Renal cortical epithelial cell (primary cell): ENCODE measurements at places on chromosomes 5 and 9.

DNA sequence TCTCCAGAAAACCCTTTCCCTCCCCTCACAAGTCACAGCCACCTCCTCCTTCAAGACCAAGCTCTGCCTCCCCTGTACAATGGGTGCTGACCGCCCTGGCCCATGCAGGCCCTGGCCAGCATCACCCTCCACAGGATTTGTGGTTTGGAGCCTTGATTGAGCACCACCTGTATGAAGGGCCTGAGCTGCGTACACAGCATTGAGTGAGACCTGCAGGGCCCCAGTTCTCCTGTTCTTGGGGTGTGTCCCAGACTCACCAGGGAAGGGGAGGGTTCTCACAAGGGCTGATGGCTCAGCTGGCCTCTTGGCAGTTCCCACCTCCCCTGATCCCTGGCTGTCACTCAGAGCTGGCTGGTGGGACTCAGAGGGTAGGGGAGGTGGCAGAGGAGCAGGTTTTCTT, 63.7 kb upstream of the IER5L start:
- DNase-seq, result no peak

DNA sequence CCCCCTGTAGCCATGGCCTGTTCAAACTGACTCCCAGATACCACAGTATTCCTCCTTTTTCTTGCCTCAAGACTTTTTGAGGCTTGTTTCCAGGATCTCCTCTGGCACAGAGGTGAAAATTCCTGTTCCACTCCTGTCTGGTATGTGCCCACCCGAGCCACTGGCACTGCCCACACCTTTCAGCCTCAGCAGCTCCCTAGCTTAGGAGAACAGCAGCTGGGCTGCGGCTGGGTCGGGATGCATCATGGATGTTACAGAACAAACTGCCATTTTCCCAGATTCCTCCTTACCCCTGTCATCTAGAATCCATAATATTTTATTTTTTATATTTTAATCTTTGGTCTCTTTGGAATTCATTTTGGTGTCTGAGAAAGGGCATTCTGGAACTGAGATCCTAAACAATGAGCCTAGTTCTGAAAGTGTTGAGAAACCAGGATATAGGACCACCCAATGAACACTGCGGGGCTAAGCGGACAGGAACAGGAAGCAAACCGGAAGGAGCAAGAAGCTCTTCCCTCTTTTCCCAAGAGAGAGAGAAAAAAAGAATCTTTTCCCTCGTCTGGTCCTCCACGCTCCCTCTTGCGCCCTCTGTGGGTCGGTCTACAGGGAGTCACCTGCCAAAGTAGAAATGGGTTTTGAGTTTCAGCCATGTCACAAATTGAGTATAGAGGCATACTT, 12.5 kb downstream of the OR2S2 start:
- peak; percentile 86 for DNase-seq

DNA sequence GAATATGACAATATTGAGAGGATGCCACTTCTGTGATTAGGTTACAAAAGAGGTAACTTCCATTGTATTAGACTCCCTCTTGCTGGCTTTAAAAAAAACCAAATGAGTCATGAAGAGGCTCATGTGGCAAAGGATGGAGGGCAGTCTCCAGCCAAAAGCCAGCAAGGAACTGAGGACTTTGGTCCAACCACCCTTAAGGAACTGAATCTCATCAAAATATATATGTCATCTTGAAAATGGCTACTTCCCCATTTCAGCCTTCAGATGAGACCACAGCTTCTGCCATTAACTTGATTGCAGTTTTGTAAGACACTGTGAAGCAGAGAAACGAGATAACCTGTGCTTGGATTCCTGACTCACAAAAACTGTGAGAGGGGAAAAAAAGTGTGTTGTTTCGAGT, 15.5 kb upstream of the TRIM32 start:
- DNase-seq, result no peak

- no peak for DNase-seq
Observed at GRCh38 chr5:134046801-134047686, 42.3 kb upstream of the VDAC1 start.

DNA sequence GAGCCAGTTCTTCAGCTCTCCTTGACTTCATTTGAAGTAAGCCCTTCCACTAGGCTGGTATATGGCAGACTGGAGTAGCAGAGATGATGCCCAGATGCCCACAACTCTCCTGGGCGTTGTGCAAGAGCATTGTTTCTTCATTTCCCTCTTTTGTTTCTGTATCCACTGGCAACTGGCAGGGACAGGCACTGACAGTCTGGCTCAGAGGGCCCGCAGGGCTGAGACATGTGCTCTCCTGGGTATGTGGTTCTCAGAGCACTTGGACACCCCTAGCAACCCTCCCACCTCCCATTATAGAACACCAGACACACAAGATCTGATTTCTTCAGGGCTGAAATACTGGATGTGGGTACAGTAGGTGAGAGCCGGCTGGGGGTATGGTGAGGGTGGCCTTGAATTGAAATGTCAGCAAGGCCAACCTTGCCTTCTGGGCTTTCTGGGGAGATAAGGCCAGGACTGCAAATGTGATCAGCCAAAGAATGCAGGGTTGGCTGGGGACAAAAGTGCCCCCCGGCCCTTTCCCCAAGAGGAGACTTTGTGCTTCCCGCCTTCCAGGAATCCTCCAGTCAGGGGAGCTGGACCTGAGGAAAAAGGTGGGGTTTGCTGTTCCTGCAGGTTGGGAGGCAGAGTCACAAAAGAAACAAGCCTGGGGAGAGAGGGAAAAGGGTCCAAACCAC, 28.6 kb upstream of the CTNNA1 start:
- DNase-seq, result peak; percentile 77

DNA sequence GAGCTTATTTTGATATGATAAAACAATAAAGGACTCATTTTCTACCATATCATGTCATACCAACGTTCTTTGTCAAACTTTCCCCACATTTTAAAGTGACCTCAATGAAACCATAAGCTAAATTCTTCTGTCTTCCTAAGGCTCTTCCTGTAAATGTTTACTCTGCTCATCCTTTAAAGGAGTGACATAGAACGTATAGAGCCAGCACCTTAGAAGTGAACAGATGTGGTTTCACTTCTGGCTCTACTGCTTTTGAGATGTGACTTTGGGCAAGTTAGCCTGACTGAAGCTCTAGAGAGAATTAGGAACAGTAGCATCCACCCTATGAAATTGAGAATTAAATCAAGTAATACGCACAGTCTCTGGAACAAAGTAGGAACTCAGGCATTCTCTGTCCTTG, 24.1 kb downstream of the SAR1B start:
- no peak for DNase-seq

- peak; percentile 42 for DNase-seq
Observed at GRCh38 chr5:74765201-74765600, 1.7 kb downstream of the GFM2 start.

DNA sequence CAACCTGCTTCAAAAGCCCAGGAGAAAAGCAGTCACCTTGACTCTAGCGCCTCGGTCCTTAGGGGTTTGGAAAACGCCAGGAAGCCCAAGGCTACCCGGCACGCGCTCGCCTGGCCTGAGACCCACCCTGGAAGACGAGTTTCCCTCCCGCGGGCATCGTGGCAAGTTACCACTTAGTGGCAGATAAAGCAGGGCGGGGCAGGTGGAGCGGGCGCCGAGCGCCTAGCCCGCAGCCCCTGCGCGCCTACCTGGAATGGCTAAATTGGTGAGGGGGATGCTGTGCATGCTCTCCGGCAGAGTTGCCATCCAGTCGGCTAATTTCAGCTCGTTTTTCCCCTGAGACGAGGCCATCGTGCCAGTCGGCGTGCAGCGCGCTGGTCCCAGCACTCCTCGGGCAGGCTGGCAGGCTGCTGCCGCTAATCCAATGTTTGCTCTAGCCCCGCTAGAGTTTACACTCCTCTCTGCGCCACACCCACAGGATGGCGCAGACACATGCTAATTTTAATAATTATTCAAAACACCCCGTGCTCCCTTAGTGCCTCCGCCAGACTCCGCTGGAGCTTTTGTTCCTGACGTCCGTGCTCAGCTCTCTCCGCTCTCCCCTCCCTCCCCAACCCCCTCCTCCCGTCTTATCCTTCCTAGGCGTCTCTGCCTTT, at the start of gene PLCXD3:
Gene PLCXD3, minus strand, starts transcription at position 426 of the 656 bp plus-strand sequence. Its CDS starts 75 bp downstream, at position 351.
- DNase-seq, result no peak

GRCh38 chr5:4511996-4512656, 628.0 kb upstream of the ADAMTS16 start:
- DNase-seq, result peak; percentile 24

DNA sequence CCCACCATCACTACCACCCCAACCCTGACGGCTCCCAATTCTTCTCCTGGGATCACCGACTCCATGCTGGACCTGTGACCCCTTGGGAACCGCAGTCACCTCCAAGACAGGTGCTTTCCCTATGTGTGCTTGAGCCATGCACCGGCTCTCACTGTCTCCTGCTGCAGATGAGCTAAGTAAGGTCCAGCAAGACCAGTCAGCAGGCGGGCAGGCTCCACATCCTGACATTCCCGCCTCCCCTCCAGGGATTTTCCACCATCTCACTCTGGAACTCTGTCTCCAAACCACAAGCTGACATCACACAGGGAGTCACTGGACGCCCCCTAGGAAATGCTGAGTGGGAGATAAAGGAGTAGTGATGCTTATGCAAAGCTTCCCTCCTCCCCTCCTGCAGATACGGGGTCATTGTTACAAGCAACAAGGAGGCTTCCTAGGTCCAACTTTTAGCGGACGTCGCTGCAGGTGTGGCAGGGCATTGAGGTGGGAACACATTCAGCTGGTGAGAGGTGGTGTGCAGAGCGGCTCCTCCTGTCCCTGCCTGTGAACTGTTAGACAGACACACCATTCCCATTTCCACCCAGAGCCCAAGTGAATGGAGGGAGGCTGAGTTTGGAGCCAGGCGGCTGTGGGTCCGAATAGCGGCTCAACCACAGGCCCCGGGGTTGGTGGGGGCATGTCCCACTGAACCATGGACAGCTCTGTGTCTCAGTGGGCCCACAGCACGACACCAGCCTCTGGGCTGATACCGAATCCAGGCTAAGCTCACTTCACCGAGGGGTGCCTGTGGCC, 129.2 kb upstream of the PHYKPL start:
- no peak for DNase-seq

DNA sequence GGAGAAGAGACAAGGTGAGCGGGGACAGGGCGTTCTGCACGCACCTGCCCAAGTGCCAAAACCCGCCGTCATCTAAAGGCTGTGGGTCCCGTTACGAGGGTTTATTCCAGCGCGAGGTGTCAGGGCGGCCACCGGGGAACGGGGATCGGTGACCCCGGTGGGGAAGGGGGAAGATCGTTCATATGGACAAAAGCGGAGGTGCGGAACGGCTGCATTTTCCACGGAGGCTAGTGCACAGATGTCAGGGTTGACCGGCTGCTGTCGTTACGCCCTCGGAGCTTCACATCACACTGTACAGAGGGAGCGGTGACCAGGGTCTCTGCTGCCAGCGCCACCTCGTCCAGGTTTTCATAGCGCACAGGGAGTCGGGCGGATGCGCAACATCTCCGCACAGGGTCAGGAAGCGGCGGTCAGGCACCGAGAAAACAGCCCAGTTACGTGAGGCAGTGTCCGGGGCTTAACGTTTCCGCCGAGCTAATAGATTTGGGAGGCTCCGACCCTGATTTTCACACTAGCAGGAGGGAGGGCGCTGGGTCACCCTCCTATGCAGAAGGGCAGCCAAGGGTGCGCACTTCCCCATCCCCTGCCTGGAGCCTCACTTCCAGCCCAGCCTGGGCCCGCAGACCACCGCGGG, 13.5 kb downstream of the BTNL9 start:
- DNase-seq, result no peak

DNA sequence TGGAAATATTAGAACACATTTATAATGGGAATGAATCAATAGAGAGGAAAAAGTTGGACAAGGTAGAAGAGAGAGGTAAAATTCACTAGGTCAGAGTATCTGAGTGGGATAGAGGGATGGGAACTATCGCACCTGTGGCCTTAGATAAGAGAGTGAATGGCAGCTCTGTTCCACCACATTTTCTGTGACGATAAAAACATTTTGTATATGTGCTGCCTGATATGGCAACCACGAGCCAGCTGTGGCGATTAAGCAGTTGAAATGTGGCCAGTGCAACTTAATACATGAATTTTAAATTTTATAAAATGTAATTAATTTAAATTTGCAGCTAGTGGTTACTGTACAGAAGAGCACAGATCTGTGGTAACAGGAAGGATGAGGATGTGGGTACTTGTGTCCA, 46.7 kb downstream of the ZNF354A start:
- no peak for DNase-seq

DNA sequence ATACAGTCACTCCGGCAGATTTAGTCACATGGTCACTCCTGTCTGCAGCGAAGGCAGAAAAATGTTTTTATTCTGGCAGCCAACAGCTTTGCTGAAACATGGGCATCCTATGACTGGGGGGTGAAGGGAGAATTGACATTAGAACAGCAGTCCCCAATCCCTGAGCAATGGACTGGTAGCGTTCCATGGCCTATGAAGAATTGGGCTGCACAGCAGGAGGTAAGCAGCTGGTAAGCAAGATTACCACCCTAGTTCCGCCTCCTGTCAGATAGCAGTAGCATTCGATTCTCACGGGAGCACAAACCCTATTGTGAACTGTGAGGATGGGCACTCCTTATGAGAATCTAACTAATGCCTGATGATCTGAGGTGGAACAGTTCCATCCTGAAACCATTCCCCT, 93.1 kb upstream of the FTMT start:
- no peak for DNase-seq

- DNase-seq, result no peak
Observed at GRCh38 chr5:138425079-138425478, 13.8 kb upstream of the REEP2 start.

GRCh38 chr5:61280761-61281427, 51.2 kb upstream of the ZSWIM6 start:
- DNase-seq, result peak; percentile 62

- no peak for DNase-seq
Observed at GRCh38 chr5:139903450-139903794, 107.8 kb downstream of the PSD2 start.

DNA sequence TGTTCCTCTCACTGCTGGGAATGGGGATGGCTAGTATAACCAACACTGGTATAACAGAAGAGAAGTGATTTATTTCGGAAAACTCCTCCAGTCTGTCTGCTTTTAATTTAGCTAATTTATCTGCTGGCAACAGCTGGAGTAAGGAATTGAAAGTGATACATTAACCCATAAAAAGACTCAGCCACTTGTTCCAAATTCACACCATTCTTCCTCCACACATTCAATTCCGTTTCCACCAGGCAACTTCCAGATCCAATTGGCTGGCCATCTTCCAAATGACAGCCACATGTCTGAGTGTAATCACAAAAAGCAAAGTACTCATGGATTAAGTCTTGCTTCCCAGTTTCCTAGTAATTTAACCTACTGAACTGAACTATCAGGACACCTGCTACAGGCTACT, 77.1 kb upstream of the RETREG1 start:
- no peak for DNase-seq
